ENCODE measurements at places on chromosomes 3 and 15. TPM values are rescaled to one million over a fixed set of nuclear protein-coding genes. Genes with fewer than 3 reads are reported as not detected.

GRCh38 chr3:146342989-146343388 lies 92.1 kb upstream of the PLSCR4 start:
- DNase-seq = no peak

DNA sequence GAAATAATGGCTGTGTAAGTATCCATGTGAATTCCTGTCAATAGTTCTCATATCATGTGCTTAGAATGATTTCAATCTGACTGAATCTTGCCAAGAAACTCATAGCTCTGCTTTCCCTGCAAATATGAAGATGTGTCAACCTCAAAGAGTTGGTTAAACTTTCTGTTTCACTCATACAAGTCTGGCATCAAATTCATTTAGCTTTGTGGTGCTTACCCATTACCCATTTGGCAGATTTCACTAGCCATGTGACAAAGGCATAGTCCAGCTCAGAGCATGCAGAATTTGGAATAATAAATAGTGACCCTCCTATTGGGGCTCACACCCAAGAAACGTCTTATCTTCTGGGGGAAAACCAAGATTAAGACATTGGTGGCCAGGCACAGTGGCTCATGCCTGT lies 256.6 kb upstream of the TPRG1 start:
- no peak for DNase-seq

- DNase-seq = no peak
These were observed 50.7 kb downstream of the ADAMTS17 start for GRCh38 chr15:100291106-100291505.

DNA sequence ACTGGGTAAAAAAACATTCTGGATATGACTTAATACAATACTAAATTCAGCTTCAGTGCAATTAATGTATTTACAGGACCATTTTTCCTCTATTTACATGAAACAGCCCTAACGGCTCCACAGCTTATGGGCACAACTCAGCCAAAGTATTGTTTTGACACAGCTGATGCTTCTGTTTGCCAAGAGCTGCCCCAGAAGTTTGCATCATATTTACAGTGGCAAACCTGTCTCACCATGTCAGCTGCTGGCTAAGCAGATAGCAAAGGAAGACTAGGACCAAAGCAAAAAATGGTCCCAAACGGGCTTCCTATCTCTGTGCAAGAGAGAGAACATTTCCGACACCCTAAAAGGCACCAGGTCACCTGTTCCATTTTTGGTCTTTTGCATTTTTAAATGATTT lies 94.5 kb downstream of the ADAMTS9 start:
- DNase-seq = no peak

DNA sequence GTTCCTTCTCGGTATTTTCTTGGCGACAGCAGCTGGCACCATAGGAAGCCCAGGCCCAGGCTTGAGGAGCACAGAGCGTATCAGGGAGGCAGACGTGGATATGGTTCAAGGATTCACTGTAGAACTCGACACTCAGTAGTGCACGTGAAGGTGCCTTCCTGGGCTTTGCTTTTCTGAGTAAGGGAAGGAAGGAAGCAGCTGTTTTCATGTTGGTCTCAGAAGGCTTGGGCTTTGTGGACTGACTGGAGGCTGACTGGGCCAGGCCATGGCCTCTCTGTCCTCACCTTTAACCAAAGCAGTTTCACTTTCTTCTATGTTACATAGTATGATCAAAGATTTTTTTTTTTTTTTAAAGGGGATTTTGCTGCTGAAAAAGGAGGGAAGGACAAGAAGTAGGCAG lies 6.9 kb upstream of the GHRL start:
- no peak for DNase-seq

DNA sequence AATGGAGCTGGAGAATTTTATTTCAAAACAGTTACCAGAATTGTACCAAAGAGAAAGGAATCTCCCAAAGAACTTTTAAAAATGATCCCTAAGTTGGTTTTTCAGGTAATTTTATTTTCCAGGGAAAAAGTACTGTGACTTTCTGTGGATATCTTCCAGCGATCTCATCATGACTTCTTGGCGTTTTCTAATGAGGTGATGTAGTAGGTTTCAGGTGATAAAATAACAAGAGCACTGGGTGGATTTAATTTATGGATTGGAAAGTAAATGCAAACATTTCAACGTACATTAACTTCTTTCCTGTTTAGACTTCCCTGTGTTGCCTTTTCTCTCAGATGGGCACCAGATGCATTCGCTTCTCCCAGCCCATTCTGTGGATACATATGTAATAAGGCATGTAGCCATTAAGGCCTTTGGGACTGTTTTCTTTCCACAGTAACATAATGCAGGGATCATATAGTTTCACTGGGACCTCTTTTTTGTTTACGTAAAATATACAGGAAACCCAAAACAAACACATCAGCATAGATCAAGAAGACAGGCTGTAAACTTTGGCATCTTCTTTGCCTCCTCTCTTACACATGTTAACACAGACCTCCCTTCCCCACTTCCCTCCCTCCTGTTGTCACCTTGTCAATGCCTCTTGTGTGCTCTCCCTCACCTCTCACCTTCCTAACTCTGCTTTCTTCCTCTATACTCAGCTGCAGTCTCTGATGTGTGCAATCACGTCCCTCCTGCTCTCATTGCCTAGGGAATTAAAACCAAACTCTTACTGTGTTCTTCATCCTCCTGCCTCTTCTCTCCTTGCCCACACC lies 13.0 kb downstream of the PHLDB2 start:
- no peak for DNase-seq

- DNase-seq = no peak
These were observed 55.4 kb downstream of the DCBLD2 start for GRCh38 chr3:98846101-98846500.

DNA sequence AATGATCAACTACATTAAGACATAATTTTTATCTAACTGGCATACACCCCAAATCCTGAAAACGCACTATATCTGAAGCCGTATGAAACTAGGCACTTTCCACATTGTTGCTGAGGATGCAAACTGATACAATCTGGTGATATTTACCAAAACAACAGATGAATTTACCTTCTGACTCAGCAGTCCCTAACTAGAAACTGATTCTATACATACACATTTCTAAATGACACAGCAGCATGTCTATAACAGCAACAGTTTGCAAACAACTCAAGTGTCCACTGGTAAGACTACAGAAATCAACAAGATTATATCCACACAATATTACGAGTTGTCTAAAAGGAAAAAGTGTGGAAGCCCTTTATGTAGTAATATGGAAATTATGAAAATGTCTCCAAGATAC lies 22.9 kb downstream of the SECISBP2L start:
- no peak for DNase-seq

DNA sequence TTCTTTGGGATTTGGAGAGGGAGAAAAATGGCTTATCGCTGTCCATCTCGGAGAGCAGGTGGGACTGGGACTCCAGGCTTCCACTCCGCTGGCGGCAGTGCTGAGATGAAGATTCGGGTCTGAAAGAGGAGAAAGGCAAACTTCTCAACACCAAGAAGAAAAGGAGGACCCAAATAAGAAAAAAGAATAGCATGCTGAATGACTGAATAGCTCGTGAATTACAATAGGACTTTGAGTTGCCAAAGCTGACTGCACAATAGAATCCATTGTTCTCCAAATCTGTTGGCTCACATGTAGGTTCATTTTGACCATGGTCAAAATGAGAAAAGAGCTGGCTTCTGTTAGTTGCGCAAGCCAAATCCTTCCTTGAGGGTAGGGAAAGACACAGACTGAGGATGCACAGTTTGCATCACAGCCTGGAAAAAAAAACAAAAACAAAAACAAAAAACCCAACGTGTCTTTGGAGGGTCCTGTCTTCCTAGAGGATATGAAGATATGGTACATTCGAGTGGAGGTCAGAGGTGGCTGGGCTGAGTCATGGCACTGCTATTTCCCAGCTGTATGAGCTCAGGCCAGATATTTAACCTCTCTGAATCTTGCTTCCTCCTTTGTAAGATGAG lies 59.3 kb upstream of the LMOD3 start:
- DNase-seq = no peak

GRCh38 chr3:23662079-23662617 lies 143.6 kb upstream of the UBE2E1 start:
- DNase-seq = no peak

DNA sequence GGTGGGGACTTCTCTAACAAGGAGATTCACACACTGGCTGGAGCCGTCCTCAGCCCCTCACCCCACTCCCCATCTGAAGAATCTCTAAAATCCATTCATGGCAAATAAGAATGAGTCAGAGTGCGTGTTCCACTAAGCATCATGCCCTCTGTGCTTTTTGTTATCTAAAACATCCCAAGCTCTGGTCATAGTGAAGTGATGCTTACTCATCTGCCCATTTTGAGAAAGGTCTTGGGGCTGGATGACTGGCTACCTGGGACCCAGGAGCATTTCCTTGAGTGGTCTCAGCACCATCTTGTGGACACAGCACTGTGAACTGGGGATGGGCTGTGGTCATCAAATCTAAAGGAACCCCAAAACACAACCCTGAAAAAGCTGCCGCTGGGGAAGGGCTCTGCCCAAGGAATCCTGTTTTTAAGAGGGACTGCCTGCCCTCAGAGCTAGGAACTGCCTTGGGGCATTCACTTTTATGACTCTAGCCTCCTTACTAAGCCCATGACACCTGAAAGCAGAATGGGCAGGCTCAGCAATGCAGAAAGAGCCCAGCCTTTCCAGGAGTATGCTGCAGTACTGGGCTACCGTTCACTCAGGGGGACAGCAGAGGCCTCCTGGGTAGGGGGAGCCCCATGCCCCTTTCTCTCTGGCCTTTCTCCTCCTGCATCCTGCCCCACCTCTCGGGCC lies 53.5 kb downstream of the ZBTB38 start:
- no peak for DNase-seq

DNA sequence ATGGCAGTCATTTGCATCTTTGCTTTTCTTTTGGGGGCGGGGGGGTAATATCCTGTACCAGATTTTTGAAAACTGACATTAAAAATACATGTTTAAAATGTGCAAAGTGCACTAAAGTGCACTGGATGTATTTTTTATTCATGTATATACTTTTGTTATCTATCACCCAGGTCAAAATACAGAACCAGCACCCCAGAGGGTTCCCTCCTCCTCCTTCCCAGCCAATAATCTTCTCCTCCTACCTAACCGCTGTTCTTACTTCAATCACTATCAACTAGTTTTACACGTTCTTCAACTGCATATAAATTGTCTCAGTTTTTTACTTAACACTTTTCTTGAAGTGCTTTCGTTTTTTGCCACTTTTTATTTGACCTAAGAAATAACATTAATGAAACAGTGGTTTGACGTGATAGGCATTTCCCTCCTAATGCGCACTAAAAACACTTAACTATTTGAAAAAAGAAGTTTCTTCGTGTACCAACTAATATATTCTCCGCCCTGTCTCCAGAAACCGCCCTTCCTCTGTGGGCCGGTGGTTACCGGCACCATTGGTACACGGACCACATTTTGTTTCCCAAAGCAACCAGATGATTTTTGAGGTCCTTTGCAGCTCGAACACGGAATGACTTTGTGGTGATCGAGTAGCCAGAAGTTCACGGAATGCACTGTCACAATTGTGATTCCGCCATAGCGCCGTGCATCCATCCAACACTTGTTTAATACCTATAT lies 836 bp upstream of the AKAP13 start:
- DNase-seq = no peak

- no peak for DNase-seq
These were observed 24.1 kb upstream of the VEPH1 start for GRCh38 chr3:157527131-157527881.

- no peak for DNase-seq
These were observed 14.8 kb downstream of the TNK2 start for GRCh38 chr3:195893516-195893915.

- no peak for DNase-seq
These were observed 40.5 kb downstream of the TGM4 start for GRCh38 chr3:44914936-44915335.

DNA sequence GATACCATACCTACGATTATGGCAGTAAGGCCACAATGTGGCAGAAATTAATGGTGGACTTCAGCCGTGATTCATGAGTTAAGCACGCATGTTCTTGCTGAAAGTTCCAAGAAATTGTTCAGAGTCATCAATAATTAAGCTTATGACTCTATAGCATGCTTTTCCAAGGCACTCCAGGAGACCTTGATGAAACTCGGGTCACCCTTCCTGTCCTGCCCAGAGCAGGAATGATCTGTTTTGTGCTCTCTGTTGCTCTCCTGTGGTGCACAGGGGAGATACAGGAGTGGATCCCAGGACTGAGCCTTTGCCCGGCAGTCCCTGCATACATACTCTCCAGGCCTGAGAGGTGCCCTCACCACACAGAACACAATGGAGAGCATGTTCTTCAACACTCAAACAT lies 141.6 kb upstream of the SLC2A2 start:
- no peak for DNase-seq

DNA sequence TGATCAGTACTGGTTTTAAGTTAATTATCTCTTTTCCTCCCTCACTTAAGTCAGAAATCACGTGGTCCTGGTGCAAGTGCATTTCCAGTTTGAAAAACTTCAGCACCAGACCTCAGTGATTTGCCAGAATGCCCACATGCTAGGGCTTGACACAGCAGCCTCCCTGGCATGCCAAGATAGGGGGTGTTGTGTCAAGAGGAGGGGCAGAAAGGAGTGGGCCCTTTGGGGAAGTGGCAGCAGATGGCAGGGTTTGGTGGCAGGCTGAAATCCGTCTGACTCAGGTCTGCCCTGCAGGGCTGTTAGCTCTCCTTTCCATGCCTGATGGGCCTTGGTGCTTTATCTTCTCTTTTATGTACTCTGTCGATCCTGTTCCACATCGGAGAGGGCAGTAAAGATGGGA lies 23.4 kb downstream of the PXK start:
- DNase-seq = no peak

GRCh38 chr15:34581043-34581365 lies 2.4 kb downstream of the GOLGA8B start:
- DNase-seq = no peak

GRCh38 chr15:56725386-56725785 lies 7.9 kb downstream of the ZNF280D start:
- no peak for DNase-seq

DNA sequence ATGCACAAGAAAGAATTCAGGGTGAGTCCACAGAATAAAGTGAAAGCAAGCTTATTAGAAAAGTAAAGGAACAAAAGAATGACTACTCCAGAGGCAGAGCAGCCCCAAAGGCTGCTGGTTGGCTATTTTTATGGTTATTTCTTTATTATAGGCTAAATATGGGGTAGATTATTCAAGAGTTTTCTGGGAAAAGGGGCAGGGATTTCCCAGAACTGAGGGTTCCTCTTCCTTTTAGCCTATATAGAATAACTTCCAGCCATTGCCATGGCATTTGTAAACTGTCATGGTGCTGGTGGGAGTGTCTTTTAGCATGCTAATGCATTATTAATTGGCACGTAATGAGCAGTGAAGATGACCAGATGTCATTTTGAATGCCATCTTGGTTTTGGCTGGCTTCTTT lies 13.6 kb downstream of the GLDN start:
- DNase-seq = no peak

- no peak for DNase-seq
These were observed 12.2 kb downstream of the SLTM start for GRCh38 chr15:58921267-58921790.

- no peak for DNase-seq
These were observed 159.8 kb downstream of the THSD4 start for GRCh38 chr15:71275098-71275497.

The FBXL2 gene
- total RNA-seq = 10.2 TPM

The CSK gene
- total RNA-seq = 27.9 TPM

The OIP5 gene
- total RNA-seq = 11.0 TPM

The GOLGA8J gene
- total RNA-seq = 0.37 TPM

The CCR9 gene
- not detected for total RNA-seq

The IMPG2 gene
- total RNA-seq = 0.70 TPM

The C3orf22 gene
- not detected for total RNA-seq

The FSTL1 gene
- total RNA-seq = 356 TPM

The CLRN1 gene
- not detected for total RNA-seq

The CEP152 gene
- 4.2 TPM for total RNA-seq

All from uterus (tissue), 4 donors.